ENCODE measurements at places on chromosomes 16 and 17.

- no peak for DNase-seq
Measured at GRCh38 chr17:40862985-40863733, 3.9 kb downstream of the KRT12 start.

GRCh38 chr17:21374441-21375161, 1.6 kb upstream of the KCNJ12 start:
- no peak for DNase-seq

DNA sequence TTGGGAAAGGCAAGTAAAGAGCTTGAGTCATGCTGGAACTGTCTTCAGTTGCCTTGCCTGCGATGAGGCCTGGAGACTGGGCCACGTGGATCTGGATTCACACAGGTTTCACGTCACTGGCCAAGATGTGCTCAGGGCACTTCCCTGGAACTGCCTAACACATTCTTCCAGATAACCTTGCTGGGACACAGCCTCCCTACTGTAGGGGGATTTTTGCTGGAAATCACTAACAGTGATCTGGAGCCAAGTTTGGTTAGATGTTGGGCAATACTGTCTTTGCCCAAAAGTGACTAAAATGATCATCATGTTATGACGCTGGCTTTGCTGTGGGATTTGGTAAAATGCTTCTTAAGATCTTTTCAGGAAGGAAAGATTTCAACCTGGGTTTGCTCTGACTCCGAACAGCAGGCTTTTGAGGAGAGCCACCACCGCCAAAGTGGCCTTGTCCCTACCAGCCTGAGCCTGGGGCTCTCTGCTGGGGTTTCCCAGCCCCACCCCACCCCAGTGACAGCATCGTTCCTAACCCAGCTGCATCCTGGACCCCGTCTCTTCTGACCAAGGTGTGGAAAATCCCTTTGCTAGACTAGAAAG, 14.7 kb downstream of the C1QTNF1 start:
- no peak for DNase-seq

DNA sequence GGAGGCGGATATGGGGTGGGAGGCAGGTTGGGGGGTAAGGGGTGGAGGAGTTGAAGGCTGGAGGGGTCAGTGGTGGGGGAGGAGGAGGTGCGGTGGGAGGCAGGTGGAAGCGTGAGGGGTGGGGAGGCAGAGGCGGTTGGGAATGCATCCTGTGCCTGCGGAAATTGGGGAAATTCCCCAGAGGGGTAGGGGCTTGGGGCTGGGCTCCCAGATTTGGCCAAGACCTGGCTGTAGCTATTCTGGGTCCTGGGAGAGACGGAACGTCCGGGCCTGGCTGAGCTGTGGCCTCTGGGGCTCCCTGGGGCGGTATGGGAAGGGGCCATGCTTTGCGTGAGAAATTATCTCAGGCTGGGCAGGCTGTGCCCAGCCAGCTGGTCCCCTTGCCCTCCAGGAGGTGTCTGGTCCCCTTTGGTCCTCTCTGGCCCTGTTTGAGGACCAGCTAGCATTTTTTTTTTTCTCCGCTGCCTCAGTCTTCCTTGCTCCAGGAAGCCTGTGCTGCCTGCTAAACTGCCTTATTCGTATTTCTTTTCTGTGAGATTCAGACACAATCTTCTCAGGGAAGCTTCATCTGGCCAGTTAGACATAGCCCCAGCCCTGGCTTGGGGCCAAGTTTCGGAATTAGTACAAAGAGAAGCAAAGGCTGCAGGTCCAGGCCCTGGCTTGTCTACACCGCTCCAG, 7.3 kb upstream of the TRPV2 start:
- DNase-seq, result no peak

- no peak for DNase-seq
Measured at GRCh38 chr17:58352596-58353388, 791 bp upstream of the SUPT4H1 start.

DNA sequence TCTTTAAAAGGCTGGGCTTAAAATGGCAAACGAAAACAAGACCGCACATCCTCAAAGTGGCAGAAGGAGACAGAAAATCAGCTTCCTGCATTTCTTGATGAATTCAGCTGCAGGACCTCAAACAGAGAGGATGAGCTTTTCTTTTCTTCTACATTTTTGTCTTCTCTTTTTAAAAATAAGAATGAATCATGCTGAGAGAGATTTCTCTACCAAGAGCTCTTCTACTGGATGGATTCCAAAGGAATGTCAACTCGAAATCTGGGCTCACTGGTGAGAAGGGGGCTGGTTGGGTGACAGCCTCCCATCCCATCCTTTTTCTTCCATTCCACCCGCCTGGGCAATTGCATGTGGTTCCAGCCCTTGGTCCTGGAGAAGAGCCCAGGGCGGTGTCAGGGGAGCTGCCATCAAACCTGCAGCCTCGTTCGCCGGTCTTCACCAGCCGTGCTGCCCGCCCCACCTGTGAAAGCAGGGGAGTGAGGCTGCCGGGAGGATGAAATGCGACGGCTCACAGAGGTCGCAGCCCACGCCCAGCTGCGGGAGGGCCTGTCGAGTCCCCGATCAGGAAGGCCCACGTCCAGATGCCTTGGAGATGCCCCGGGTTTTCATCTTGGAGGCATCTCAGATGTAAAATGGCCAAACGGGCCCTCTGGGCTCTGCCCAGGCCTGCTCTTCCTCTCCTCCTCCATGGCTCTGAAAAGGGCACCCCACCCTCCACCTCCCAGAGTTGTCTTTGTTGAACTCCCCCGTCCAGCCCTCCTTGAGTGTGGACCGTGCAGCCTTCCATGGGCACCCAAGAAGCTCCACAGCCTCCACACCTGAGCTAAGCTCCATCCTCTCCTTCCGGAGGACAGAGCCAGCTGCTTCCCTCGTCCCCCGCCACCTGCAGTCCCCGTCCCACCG, 121.9 kb downstream of the FOXL1 start:
- no peak for DNase-seq

GRCh38 chr17:39671651-39672521, 3.6 kb downstream of the PNMT start:
- no peak for DNase-seq

DNA sequence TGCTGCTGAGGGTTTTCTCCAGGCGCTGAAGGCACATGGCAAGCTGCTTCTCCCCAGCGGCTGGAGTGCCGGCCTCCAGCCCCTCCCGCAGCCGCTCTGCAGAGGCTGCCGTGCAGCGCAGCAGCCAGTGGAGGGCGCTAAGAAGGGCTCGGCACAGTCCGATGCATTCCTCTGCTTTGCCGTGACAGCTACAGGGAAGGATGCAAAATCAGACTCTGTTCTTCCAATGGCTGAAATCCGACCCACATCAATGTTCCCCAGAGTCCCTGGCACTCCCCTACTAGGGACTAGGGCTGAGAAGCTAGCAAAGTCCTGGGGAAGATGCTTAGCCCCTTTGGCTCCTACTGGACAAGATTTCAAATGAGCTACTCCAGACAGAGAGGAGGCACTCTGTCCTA, 19.0 kb downstream of the MED24 start:
- no peak for DNase-seq

- DNase-seq, result no peak
Measured at GRCh38 chr17:31058976-31059375, 35.8 kb upstream of the NF1 start.

DNA sequence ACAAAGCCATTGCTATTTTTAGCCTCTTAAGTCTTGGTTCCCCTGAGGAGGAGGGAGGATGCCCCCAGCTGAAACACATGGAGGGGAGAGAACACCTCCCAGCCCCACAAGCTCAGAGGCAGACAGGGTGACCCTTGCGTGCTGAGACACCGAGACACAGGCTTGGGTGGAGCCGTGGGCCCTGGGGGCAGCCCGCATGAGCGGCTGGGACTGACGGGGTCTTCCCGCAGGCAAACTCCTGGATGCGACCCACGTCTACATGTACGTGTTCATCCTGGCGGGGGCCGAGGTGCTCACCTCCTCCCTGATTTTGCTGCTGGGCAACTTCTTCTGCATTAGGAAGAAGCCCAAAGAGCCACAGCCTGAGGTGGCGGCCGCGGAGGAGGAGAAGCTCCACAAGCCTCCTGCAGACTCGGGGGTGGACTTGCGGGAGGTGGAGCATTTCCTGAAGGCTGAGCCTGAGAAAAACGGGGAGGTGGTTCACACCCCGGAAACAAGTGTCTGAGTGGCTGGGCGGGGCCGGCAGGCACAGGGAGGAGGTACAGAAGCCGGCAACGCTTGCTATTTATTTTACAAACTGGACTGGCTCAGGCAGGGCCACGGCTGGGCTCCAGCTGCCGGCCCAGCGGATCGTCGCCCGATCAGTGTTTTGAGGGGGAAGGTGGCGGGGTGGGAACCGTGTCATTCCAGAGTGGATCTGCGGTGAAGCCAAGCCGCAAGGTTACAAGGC, 9.8 kb downstream of the SLC16A3 start:
- DNase-seq, result no peak

DNA sequence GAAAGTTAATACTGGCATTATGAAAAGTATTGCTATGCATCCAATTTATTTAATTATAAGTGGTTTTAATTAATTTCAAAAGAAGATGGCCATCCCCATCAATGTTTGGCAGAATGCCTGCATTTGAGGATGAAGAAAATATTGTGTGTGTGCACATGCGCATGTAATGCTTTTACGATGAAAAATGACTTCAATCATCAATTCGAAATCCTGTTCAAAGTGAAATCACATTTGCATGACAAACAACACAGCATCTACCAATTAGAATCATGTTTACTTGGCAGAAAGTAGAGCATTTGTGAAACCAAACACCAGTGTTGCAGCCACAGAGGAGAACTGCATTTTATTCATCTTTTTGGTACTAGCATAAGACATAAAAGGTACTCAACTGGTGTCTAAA, 191.9 kb upstream of the PIRT start:
- no peak for DNase-seq

- DNase-seq, result no peak
Measured at GRCh38 chr17:39095309-39095686, 56.1 kb downstream of the PLXDC1 start.

DNA sequence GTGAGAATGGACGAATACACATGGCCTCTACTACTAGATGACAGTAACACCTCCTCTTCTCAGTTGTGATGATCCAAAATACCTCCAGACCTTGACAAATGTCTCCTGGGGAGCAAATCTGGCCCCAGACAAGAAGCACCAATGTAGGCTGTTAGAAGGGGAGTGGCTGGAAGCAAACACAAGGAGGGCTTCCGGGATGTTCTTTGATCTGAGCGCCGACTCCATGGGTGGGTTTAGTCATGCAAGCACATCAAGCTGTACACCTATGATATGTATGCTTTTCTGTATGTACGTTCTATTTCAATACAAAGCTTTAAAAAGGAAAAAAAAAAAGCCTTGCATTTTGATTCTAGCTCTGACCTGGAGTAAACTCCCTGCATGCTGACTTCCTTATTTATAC, 61.4 kb downstream of the ARHGAP17 start:
- no peak for DNase-seq

- DNase-seq, result no peak
Measured at GRCh38 chr17:76208120-76208519, 32.2 kb downstream of the RNF157 start.

GRCh38 chr16:56312028-56312300, 113.4 kb downstream of the AMFR start:
- no peak for DNase-seq

DNA sequence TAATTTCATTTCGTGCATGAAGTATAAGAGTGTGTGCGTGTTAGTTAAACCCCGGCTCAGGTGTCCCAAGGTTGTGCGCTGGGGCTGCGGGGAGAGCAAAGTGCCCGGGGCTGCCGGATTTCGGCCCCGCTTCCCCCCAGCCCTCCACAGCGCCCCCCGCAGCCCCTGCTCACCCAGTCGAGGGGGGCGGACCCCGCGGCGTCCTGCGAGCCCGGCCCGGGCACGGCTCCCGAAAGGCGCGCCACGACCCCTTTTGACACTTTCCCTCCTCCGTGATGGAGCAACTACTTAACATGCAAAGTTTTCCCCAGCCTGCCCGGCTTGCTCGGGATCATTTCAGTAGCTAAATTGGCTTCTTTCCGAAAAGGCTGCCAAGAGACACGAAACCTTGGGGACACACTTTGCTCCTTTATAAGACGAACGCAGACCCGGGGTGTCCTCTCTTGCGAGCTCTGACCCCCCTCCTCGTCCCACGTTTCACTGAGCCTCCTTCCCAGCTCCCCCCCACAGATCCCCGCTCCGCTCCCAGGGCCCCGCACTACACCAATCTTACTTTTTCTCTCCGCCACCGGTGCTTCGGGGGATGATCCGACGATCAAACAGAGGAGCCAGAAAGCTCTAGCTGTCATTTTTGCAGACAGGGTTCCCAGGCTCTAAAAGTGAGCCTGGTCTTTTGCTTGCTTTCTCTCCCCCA, 552 bp downstream of the C17orf58 start:
- no peak for DNase-seq

DNA sequence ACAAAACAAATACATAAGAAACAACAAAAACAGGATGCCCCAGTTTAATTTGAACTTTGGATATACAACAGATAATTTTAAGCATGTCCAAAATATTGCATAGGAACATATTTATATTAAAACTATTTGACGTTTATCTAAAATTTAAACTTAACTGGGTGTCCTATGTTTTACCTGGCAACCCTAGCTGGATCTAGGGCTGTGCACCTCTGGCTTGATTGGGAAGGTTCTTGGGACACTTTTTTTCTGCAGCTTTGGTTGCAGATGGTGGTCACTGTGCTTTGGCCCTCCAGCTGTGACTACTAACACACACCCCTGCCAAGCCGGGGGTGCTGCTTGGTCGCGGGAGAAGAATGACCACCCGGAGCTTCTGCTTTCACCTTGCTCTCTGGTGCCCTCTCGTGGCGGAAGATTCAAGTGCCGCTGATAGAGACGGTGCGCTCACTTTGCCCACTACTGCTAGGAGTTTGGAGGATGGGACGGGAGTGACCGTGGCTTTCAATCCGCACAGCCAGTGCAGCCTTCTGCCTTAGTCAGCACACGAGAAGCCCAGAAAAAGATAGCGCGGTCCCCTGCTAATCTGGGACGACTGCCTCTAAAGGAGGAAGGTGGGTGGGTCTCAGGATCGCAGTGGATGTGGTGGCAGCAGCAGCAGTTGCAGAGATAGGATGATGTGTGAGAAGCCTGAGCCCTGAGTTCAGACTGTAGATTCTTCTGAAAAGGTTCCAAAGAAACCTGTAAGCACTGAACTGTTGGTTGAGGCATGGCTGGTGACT, 6.7 kb downstream of the SPACA3 start:
- DNase-seq, result peak; percentile 70

Measured in stimulated activated CD8-positive, alpha-beta memory T cell treated with anti-CD3 and anti-CD28 coated beads, Interleukin-15, amount 100 ng/mL, for 24 hours (primary cell).